ENCODE measurements at places on chromosomes 1 and 21.
A peak's percentile ranks its signal among the peaks of the same experiment; 100 is the strongest.

DNA sequence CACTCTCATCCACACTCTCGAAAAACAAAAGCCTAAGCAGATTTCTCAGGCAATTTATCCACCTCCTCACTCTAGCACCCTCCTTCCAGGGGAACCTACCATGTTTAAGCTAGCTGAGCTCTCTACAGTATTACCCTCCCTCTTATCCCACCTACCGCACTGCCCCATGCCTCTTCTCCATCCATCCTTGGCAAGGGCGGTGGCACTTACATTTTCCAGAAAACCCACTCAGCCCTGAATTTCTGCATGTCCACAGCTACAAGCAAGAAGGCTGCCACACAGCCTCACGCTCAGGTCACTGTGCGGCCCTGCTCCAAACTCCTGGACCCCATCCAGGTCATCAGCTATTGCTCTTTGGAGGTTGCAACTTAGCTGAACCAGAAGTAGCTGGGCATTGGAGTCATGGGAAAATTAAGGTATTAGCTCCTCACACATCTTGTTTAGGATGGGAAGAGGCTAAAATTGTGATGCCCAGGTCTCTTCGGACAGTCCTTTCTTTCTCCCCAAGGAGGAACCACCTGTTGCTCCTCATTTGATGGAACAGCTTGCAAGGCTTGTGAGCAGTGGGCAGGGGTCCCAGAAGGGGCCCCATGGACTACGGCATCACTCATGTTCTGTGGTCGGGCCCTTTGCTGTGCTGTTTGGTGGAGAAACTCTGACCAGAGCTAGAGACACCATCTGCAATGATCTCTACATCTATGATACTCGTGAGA, 1.1 kb downstream of the KLHDC9 start:
- DNase-seq = no peak

DNA sequence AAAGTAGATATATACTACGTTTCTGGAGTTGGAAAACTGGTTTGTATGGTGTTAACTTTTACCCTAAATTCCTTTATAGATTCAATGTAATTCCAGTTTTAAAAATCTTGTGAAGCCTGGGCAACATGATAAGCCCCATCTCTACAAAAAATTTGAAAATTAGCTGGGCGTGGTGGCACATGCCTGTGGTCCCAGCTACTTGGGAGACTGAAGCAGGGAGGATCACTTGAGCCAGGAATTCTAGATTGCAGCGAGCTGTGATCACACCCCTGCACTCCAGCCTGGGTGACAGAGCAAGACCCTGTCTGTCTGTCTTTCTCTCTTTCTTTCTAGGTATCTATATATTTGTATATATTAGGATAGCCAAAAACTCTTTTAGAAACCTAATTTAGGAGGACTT, 141.9 kb downstream of the CLEC20A start:
- no peak for DNase-seq

DNA sequence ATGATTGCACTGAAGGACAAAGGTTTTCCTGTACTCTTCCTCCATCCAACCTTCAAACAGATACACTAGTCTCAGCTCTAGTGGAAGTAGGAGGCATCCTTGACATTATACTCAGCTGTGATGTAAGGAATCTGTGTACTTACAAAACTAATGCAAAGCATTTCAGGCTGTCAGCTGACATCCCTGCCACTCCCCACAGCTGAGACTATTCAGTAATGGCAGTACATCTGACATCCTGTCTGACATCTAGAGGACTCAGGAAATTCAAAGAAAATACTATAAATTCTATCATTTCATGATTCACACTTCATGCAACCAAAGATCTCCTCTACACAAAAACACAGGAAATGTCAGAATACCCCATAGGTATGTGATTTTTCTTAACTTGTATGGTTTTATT, 325.8 kb downstream of the SMYD3 start:
- DNase-seq = no peak

DNA sequence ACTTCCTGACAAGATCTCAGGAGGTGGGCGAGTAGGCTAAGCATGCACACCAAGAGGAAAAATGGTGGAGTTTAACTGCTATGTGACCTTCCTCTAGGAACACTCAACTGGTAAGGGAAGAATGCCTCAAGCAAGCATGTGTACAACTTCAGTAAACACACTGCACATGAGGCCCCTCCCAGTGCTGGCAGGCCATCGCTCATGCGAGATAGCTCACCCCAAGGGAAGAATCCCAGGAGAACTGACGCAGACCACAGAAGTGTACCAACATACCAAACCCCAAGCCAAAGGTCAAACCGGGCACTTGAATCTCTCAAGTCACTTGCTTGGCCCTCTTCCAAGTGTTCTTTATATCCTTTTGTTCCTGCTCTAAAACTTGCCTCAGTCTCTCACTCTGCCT, 40.5 kb upstream of the GALNT2 start:
- DNase-seq = no peak

GRCh38 chr21:45439161-45439872, 34.4 kb downstream of the COL18A1 start:
- DNase-seq = peak; percentile 83

GRCh38 chr1:235054466-235054865, 74.2 kb downstream of the TOMM20 start:
- no peak for DNase-seq

DNA sequence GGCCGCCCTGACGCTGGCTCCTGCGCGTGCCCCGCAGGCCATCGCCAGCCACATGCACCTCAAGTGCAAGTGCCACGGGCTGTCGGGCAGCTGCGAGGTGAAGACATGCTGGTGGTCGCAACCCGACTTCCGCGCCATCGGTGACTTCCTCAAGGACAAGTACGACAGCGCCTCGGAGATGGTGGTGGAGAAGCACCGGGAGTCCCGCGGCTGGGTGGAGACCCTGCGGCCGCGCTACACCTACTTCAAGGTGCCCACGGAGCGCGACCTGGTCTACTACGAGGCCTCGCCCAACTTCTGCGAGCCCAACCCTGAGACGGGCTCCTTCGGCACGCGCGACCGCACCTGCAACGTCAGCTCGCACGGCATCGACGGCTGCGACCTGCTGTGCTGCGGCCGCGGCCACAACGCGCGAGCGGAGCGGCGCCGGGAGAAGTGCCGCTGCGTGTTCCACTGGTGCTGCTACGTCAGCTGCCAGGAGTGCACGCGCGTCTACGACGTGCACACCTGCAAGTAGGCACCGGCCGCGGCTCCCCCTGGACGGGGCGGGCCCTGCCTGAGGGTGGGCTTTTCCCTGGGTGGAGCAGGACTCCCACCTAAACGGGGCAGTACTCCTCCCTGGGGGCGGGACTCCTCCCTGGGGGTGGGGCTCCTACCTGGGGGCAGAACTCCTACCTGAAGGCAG, 23.4 kb upstream of the ARF1 start:
- DNase-seq = peak; percentile 62

- DNase-seq = no peak
Observed at GRCh38 chr21:35120631-35121180, 71.6 kb upstream of the RUNX1 start.

GRCh38 chr1:34162852-34163766, 1.9 kb downstream of the CSMD2 start:
- no peak for DNase-seq

GRCh38 chr1:118947790-118948189, 40.4 kb downstream of the TBX15 start:
- DNase-seq = no peak

DNA sequence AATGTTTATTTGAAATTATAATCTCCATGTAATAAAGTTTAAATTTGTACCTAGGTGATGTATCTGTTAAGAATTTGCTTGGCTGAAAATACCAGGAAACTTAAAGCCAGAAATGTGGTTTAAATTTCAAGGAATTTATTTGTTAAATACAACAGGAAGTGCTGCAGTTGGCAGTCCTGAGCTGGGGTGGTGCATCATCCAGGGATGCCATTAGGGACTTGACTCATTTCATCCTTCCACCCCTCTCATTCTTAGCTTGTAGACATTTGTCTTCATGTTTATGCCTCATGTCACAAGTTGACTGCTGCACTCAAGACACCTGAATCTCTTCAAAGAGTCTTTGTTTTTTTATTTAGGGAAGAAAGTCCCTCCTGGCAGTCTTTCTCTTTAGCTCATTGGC, 175.9 kb downstream of the LHX8 start:
- DNase-seq = no peak

DNA sequence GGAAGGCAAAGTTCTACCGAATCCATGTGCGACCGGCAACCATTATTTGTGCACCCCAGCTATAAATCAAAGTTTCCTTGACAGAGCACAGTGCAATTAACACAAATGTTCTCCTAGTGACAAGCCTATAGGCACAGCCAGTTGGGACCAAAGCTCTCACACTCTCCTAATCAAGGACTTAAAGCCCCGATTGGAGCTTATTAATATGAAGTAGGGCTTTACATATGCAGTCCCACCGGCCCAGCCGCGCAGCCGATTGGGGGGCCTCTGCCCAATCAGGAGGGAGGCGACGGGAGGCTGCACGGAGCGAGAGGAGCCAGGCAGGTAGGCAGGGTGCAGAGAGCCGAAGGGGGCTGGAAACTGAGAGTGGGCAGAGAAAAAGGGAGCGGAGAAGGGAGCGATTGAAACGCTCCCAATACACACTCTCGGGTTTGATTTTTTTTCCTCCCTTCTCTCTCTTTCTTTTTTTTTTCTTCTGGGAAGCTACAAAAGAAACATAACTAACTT, at the start of gene ESRRG:
ESRRG (minus strand) TSS at position 156 of the 507 bp plus-strand sequence; CDS start at position 26, 130 bp downstream.
- DNase-seq = no peak

GRCh38 chr1:167463875-167464575, 54.3 kb downstream of the CD247 start:
- DNase-seq = no peak

GRCh38 chr1:238710697-238711096, 675.7 kb upstream of the CHRM3 start:
- DNase-seq = no peak

GRCh38 chr1:113983391-113983790, 4.1 kb downstream of the OLFML3 start:
- DNase-seq = no peak

- DNase-seq = no peak
Observed at GRCh38 chr1:53984726-53985125, 33.3 kb downstream of the LDLRAD1 start.

- DNase-seq = no peak
Observed at GRCh38 chr1:150182247-150182646, 32.5 kb downstream of the PLEKHO1 start.

DNA sequence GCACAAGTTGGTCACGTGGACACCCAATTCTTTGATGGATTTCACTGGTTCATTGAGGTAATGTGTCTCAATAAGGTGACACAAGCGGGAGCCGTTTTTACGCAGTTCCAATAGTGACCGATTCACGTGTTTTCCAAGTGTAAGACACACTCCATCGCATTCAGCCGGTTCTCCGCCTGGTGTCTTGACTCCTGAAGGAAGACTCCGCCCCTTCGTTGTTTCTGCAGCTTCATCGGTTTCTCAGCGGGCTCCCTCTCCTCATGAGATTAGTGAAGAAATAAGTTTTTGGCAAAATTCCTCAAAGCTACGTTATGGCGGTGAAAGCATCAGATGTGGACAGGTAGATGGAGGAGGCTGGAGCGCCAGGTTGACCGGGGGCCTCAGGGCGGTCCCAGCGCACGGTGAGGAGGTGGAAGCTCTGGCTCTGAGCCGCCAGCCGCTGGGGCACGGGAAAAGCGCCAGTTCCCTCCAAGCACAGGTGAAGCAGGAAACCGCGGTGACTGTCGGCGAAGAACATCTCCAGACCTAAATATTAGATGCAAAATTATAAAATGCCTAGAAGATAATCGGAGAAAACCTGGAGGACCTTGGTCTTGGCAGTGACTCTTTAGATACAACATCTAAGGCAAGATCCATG, 21.0 kb downstream of the CD2 start:
- no peak for DNase-seq

- no peak for DNase-seq
Observed at GRCh38 chr1:20311289-20311688, 20.6 kb downstream of the VWA5B1 start.

- no peak for DNase-seq
Observed at GRCh38 chr1:53162621-53163020, 20.2 kb upstream of the SLC1A7 start.

GRCh38 chr1:33382661-33383415, 48.1 kb downstream of the PHC2 start:
- no peak for DNase-seq
